Stimulated activated CD4-positive, alpha-beta T cell treated with anti-CD3 and anti-CD28 coated beads, TNF-alpha, amount 100 ng/mL, for 24 hours (primary cell): ENCODE measurements at places on chromosomes 3 and 15.

- no peak for DNase-seq
Observed at GRCh38 chr3:131072845-131073244, 46.2 kb downstream of the NEK11 start.

- DNase-seq: no peak
Observed at GRCh38 chr15:63351170-63351569, 30.5 kb downstream of the CA12 start.

DNA sequence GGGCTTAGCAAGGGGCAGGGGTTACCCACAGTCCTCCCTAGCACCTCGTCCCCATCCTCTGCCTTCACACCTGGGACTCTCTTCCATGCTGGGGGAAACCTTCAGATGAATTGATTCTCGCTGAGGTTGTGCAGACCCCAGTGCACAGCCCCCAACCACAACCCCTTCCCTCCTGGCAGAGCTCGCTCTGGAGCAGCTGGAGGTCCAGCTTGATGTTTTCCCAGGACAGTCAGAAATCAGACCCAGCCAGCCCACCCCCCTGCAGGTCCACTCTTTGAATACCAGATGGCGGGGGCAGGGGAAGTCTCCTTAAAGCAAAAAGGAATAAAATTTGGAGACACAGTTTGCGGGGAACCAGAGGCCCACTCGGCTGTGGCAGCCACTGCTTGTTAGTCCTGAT lies 234.4 kb downstream of the XXYLT1 start:
- no peak for DNase-seq

GRCh38 chr3:190811775-190812480 lies 50.6 kb downstream of the GMNC start:
- DNase-seq: no peak

DNA sequence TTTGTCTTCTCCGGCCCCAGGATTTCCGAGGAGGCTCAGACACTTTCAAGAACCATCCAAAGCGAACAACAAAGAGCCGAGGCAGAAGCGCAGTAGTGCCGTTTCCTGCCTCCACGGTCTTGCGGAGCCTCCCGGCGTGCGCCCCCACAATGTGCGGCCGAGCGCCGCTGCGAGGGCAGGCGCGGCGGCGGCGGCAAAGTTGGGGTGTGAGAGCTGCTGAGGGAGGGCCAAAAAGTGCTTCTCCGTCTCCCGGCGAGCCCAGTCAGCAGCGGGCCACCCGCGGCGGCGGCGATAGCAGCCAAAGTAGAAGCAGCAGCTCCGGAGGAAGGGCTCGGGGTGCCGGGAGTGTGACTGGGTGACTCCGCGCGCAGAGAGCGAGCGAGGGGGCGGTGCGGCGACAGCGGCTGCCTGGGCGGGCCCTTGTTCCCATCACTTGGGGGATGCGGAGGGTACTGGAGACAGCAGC lies 749.1 kb downstream of the ROBO1 start:
- DNase-seq: no peak

DNA sequence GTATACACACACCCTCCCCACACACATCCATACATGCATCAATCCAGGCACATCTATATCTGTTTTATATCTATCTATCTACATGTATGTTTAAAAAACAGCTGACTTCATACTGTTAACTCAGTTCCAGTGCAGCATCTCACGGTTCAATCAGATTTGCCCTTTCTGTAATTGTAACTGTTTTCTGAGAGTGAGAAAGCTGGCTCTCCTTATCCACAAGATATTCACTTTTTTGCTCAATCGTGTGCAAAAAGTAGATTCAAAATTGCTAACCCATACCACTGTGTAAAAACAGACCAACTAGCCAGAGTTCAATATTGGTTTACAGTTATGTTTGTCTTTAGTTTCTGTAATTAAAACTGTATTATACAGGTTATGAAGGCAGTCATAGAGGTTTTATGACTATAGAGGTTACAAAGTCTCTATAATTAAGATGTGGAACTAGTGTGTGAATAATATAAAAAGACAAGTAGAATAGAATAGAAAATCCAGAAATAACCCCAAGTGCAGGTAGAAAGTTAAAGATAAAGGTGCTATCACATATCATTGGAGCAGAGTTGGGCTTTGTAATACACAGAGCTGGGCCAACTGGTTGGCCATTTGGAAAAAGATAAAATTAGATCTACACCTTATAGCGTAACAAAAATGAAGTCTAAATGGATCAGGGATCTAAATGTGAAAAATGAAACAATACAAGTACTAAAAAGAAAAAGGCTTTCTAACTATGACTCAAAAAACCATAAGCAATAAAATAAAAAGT lies 20.1 kb upstream of the MCF2L2 start:
- DNase-seq: no peak

- no peak for DNase-seq
Observed at GRCh38 chr15:95718441-95718840, 612.1 kb upstream of the NR2F2 start.

GRCh38 chr15:95868450-95868849 lies 462.1 kb upstream of the NR2F2 start:
- DNase-seq: no peak

DNA sequence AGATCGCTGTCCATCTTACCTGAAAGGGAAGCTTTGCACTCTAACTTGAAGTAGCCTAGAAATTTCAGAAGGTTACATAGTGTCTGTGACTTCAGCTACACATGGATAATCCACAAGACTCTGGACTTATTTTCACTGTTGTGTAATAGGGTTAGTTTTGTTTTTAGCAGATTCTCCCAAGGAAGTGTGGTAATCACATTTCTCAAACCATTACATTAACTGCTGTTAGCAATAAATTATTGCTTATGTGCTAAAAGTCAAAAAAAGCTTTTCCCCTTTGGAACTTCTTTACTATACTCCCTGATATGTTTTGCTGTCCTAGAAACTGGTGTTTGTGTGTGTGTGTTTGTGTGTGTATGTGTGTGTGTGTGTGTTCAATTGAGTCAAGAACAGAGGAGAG lies 351.8 kb upstream of the TPRG1 start:
- no peak for DNase-seq

- no peak for DNase-seq
Observed at GRCh38 chr15:31255732-31256377, 70.8 kb upstream of the KLF13 start.

DNA sequence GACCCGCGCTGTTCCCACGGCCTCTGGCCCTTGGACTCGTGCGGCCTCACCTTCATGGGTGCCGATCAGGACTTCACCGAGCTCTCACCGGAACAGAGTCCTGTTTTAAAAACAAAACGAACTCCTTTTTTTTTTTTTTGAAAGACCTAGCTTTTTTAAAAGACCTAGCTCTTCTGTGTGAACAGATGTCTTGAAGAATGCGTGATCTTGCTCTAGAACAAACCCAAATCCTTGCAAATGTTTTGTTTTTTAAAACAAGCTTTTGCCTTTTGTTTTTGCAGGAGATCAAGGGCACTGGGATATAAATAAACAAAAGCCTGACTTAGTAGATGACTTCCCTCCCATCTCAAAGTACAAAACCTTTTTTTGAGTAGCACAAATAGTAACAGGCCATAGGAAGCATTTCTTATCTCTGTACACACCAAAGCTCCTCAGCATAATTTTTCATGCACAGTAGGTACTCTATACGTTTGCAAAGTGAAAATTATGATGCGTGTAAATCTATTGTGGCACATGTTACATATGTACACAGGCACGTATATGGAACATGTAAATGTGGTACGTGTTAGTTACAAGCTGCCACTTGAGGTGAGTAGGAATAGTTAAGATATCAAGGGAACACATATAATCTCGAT lies 1.1 kb upstream of the MSL2 start:
- no peak for DNase-seq

DNA sequence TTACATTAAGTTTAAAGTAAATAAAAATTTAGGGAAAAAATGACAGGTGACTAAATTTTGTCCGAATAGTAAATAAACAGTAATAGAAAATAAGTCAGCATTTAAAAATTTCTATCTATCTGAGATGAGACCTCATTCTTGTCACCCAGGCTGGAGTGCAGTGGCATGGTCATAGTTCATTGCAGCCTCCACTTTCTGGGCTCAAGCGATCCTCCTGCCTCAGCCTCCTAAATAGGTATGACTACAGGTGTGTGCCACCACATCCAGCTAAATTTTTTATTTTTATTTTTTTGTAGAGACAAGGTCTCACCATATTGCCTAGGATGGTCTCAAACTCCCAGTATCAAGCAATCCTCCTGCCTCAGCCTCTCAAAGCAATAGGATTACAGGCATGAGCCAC lies 7.8 kb downstream of the KPNA4 start:
- DNase-seq: no peak

DNA sequence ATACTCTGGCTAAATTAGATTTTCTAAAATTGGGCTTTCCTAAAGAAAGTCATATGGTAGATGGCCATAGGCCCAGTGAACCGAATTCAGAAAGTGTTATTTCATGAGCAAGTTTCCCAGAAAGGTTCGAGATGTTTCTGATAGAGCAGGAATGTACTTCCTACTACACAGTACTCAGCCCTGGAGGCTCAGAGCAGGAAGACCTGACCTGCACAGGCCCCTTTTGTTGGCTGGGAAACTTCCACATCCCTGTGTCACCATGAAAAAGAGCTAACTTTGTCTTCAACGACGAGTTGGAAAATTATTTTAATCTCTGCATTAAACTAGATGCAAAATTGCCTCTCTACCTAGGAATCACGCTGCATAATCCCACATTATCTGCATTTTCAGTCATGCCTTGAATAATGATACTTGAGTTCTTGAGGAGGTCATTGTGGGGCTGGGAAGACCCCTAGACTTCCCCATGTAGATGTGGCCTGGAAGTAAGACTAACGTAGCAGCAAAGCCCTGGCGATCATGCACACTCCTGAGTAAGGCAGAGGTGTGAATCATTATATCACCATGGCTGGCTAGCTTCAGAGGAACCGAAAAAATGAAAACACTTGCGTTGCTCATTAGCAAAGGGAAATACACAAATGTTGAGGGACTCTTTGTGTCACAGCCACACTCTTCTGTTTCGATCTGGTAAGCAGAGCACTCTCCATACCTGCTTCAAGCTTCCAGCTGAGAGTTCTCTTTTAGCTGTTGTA lies 47.1 kb downstream of the CMTM7 start:
- no peak for DNase-seq

DNA sequence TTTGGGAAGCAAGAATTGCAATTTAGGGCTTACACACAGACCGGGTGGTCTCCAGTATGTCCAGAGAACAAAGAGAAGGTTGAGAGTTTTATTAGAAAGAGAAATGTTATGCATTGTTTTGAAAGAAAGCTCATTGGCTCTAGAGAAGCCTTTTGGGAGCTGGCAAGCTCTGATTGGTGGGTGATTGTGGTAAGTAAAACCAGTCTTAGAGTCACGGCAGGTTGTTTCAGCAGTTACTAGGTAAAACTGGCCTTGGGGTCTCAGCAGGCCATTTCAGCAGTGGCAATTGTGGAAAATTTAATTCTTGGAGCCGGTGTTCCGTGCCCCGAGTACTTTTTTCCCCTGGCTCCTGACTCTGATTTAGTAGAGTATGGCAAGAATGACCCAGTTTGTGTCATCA lies 78.1 kb downstream of the MRPL46 start:
- DNase-seq: no peak

DNA sequence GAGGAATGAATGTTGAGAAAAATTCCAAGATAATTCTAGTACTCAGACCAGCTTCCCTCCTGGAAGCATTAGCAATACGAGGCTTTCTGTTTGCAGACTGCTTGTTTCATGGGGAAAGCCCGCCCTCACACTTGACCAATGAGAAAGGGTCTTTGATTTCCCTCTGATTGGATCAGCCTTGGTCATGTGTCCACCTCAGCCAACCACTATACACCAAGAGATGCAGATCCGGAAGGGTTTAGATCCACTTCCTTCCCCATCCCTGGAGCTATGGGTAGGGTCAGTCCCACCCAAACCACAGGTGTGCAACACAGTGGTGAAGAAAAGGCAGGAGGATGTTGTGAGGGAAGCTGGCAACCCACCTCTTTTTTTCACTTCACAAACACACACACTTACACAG lies 154.7 kb downstream of the SV2B start:
- DNase-seq: no peak

GRCh38 chr3:63908081-63908736 lies 4.0 kb downstream of the SCAANT1 start:
- DNase-seq: no peak
